ENCODE measurements at places on chromosomes 12 and 14.
A peak's percentile ranks its signal among the peaks of the same experiment; 100 is the strongest.

- no peak for DNase-seq
Measured at GRCh38 chr12:116123451-116124258, 153.8 kb downstream of the MED13L start.

- no peak for DNase-seq
Measured at GRCh38 chr14:60757567-60758002, 23.0 kb downstream of the MNAT1 start.

DNA sequence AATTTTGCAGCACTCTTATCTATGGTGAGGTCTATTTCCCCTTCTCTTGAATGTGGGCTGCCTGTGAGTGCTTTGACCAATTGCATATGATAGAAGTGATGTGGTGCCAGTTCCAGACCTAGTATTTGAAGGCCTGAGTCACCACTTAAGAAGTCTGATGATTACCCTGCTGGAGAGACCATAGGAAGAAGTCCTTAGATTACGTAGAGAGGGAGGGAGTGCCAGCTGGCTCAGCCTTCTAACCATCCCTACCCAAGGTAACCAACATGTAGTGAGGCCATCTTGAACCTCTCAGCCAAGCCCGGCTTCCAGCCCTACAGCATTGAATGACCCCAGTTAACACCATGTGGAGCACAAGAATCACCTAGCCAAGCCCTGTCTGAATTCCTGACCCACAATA lies 166.9 kb downstream of the NELL2 start:
- no peak for DNase-seq

DNA sequence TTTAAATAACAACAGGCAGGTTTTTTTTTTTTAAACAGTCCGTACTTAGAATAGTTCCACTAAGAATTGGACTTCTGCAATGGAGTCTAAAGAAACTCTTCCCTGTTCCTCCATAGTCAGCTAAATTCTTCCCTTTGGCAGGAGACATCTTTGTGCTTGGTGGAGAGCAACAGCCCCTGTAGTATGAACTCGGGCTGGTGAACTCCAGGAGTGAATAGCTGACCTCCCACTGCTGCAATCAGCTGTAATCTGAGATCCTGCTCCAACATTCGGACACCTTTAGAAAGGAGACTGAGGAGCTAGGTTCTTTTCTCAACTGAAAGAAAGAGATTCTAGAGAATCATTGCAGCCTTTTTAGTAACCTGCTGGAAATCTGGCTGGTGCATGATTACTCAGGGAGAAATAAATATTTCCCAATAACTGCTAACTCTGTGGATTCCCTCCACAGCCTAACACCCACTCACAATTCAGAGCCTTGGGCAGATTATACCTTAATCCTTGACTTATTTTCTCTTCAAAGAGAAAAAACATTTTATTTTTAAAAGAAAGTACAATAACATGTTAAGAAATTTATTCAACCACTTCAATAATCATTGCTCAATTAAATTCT lies 25.6 kb upstream of the DBX2 start:
- DNase-seq = no peak

GRCh38 chr12:31944299-31944698 lies 14.9 kb upstream of the RESF1 start:
- DNase-seq = no peak

DNA sequence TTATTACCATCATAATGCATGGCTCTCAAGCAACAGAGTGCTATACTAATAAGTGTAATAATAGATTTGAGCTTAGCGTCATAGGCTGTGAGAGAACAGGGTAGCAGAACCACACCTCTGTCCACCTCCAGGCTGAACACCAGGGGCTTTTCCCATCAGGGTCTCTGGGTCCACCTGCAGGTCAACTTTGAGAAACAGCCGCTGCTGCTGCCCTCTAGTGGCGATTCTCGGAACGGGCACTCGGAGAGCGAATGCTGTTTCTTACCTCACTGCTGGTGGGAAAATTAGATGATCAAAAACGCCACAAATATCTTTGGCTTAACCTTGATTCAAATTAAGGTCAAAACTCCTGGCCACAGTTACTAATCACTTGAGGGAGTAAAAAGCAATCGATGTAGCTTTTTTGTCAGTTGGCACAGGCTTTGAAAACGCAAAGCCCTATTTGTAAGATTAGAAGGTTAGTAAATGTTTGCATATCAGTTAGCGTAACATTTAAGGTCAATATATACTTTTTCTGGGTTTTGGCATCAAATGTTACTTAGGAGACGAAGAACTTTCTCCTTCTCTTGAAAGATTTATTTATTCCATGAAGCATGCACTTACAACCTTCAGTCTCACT lies 127.9 kb upstream of the TMEM132D start:
- DNase-seq = peak; percentile 28

DNA sequence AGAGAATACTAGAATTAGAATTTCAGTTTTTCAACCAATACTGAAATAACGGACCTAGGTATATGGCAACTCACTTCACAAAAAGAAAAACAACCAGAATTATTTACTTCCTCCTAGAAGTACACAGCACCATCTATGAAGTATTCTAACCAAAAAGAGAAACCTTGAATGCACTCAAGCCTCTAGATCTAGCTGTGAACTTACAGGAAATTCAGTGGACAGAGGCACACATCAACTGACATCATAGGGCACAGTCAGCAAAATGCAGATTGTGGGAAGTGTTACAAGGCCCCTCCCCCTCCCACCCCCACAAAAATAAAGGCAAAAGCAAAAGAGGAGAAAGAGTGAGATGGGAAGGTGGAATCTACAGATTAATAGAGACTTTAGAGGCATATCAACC lies 102.4 kb downstream of the TMTC1 start:
- DNase-seq = no peak

- DNase-seq = no peak
Measured at GRCh38 chr14:62138593-62138992, 376.4 kb downstream of the SNAPC1 start.

GRCh38 chr12:88141425-88141773 lies 489 bp downstream of the CEP290 start:
- no peak for DNase-seq

DNA sequence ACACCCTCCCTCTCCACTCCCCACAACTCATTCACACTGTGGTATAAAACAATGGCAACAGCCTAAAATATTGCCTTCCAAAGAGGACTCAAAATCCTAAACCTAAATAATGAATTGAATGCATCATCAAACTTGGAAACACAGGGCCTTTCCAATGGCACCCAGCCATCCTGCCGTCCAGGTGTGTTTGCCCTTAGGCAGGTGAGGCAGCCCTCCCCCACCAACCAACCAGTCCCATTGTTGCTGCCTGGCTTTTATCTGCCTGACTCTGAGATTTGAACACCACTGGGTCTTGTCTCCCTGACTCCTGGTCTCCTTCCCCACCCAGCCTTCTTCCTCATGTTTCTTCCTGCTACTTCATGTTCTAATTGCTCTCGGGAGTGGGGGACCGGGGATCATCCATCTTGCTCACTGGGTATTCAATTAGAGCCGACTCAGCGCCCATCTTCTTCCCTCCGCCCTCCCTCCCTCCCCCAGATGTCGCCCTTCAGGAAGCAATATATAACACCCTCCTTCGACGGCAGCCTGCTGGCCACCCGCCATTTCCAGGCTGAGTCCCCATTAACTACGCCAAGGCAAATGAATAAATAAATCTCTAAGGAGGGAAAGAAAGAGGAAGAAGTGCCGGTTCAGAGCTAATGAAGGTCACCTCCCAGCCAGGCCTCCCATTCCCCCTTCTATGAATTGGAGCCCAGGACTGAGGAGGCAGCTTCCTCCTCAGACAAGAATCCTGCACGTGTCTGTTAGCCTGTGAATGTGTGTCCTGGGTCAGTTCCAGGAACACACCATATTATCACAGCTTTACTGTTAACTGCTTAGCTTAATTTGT lies 36.3 kb upstream of the NTF3 start:
- DNase-seq = no peak

- DNase-seq = no peak
Measured at GRCh38 chr14:86997271-86997670, 995.7 kb downstream of the GALC start.

DNA sequence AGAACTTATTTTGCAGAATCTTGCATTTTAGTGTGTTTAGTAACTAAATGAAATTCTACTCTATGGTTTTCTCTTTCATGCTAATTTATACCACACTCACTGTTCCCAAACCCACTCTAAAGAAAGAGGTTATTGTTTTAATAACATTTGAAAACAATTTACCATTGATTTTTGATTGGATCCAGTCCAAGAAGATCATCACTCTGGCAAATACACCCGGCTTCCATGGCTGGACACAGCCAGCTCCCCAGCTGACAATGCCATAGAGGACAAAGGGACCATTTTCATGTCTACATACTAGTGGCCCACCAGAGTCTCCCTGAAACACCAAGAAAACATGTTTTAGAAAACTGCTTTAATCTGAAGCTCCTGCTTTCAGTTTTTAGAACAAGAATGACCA lies 42.4 kb downstream of the OVCH1 start:
- no peak for DNase-seq

GRCh38 chr14:41785696-41786095 lies 179.0 kb downstream of the LRFN5 start:
- DNase-seq = no peak

GRCh38 chr14:103973354-103973753 lies 31.0 kb upstream of the RD3L start:
- DNase-seq = peak; percentile 11

DNA sequence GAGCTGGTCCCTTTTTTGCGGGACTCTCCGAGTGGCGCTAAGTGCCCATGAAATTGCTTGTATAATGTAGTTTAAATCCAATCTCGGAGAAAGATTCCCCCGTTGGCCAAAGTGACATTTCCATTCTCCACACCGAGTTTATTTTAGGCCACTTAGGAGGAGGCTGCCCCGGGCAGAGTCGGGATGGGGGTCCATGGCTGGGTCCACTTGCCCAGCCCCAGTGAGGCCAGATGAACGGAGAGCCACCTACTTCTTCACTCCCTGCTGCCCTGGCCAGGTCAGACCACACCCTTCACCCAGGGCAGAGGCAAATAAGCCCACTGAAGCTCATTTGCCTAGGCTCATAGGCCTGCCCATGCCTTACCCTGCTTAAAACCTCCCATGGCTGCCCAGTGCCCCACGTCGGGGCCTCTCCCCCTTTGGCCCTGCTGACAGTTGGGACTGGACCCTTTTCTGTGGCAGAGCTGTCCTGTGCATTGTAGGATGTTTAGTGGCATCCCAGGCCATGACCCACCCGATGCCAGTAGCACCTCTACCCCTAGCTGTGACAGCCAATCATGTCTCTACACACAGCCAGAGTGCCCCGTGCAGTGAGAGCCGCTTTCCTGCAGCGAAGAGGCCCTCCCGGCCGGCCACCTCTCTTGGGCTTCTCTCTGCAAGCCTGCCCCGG lies 51.3 kb downstream of the FAM222A start:
- no peak for DNase-seq

- no peak for DNase-seq
Measured at GRCh38 chr12:96462571-96463280, 26.7 kb upstream of the CFAP54 start.

GRCh38 chr12:5577211-5577612 lies 145.3 kb downstream of the NTF3 start:
- DNase-seq = no peak

DNA sequence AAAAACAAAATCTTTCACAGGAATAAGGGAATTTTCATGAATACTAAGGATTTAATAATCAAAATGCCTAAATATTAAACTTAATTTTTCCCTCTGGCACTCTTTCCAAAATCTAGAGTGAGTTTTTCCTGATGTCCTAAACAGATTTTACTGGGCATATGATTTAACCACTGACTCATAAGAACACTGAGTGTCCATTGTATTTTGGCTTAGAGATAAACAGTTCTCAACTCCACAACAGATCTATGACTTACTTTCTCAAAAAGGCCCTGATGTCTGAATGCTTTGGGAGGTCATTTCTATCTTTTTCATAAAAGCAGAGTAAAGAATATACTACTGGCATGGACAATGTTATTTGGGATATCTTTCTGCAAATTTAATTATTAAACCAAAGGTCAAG lies 15.0 kb downstream of the TMBIM4 start:
- DNase-seq = peak; percentile 39

GRCh38 chr14:71554959-71555612 lies 377.1 kb upstream of the RGS6 start:
- DNase-seq = no peak

DNA sequence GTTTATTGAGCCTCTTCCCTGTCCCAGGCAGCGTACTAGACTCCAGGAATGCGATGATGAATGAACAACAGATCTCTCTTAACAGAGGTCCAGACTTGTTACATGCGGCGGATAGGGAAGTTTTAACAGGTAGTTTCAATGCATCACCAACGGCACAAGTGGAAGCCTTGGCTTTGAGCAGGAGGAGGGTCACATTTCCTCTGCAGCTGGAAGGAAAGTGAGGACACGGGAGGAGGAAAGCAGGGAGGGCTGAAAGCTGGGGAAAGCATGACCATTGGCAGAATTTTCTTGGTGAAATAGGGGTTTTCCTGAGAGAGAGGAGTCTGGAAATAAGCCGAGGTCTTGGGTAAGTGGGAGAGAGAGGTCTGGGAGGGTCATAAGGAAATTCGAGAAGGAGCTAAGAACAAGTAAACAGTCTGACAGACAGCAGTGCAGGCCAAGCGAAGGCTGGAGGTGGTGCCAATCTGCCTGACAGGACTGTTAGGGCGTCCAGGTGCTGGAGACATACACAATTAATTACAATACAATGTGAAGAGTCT lies 15.4 kb downstream of the BHLHE41 start:
- no peak for DNase-seq

- no peak for DNase-seq
Measured at GRCh38 chr14:100893228-100893601, 10.3 kb downstream of the RTL1 start.

- no peak for DNase-seq
Measured at GRCh38 chr12:19641235-19642080, 202.2 kb downstream of the AEBP2 start.

GRCh38 chr14:41549821-41550607 lies 56.7 kb upstream of the LRFN5 start:
- no peak for DNase-seq

- DNase-seq = no peak
Measured at GRCh38 chr14:43647302-43647701, 859.8 kb downstream of the FSCB start.

GRCh38 chr14:89165189-89166181 lies 251.5 kb downstream of the FOXN3 start:
- peak; percentile 24 for DNase-seq

- no peak for DNase-seq
Measured at GRCh38 chr12:48764521-48764920, 24.4 kb downstream of the ADCY6 start.

DNA sequence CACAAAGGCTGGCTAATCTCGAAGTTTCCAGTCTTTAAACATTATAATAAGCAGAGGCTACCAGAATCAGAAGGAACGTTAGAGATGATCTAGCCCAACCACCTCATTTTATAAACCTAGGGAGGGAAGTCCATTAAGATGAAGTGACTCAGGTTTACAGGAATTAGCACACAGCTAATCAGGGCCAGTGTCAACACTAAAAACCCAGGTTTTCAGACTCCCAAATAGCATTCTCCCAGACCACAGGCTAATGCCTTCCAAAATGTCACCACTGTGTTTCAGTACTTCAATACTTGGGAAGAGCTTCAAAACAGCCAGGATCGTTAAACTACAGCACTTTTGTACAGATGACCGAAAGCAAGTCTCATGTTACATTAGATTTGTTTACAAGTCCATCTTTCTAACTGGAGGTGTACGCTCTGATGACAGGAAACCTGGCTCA lies 89.2 kb downstream of the FOXN3 start:
- peak; percentile 39 for DNase-seq

- no peak for DNase-seq
Measured at GRCh38 chr12:130983328-130984017, 29.8 kb downstream of the ADGRD1 start.

Data from AG08396 (cell line).